ENCODE measurements at places on chromosomes 5 and 9.

- DNase-seq = no peak
Observed at GRCh38 chr5:1489754-1490153, 34.0 kb downstream of the LPCAT1 start.

DNA sequence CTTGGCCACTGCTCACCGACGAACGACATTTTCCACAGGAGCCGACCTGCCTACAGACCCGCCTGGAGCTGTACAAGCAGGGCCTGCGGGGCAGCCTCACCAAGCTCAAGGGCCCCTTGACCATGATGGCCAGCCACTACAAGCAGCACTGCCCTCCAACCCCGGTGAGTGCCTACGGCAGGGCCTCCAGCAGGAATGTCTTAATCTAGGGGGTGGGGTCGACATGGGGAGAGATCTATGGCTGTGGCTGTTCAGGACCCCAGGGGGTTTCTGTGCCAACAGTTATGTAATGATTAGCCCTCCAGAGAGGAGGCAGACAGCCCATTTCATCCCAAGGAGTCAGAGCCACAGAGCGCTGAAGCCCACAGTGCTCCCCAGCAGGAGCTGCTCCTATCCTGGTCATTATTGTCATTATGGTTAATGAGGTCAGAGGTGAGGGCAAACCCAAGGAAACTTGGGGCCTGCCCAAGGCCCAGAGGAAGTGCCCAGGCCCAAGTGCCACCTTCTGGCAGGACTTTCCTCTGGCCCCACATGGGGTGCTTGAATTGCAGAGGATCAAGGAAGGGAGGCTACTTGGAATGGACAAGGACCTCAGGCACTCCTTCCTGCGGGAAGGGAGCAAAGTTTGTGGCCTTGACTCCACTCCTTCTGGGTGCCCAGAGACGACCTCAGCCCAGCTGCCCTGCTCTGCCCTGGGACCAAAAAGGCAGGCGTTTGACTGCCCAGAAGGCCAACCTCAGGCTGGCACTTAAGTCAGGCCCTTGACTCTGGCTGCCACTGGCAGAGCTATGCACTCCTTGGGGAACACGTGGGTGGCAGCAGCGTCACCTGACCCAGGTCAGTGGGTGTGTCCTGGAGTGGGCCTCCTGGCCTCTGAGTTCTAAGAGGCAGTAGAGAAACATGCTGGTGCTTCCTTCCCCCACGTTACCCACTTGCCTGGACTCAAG is 1.5 kb downstream of the CSF2 start:
- no peak for DNase-seq

DNA sequence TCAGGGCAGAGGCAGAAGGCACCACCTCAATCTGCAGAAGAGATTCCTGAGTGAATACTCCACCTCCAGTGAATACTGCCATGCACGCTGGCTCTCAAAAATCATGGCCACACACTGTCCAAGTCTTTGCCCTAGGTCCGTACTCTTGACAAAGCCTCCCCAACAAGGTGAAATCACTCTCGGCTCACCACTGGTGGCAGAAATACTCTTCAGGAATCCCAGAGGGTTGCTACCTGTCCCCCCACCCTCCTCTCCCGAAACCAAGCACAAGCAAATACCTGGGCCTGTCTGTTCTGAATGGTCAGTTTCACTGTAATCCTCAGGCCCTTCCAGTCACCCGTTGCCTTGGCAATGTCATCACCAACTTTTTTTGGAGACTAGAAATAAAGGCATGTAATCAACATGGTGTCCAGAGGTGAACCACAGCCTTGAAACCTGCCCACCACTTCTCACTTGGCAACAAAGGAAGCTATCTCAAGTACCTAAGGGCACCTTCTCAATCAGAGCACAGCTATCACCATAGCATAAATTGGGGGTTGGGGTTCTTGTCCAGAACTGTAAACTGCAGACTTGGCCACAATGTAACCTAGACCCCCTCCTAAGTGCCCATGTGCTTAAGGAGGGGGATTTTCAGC is 1.8 kb downstream of the RPL12 start:
- no peak for DNase-seq

GRCh38 chr9:33193818-33194217 is 26.7 kb upstream of the B4GALT1 start:
- DNase-seq = no peak

- no peak for DNase-seq
Observed at GRCh38 chr5:144120661-144121180, 49.7 kb downstream of the YIPF5 start.

DNA sequence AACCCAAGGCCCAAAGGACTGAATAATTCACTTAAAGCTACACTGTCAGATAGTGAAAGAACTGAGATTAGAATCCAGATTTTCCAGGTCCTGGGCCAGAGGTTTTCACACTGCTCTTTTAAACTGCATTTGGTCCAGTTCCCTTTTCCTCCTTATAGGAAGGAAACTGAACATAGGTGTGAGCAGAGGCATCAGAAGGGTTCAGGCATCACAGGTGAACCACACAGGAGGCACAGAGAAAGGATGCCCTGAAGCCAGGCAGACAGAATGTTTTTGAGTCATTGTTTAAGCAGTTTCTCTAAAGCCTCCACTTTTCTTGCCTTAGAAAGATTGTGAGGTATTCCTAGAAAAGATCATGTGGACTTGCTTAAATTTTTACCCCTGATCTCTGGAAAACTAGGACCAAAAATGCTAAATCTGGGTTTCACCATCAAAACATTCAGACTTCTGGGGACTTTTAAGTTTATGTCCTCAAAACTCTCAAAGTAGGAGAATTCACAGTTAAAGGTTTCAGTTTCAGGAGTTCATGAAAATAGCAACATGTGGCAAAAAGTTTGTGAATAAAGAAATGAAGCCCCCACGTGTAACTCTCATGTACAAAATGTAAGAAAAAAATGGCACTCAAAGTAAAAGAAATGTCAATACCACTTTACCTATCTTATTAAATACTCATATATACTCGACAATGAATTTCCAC is 386.1 kb downstream of the NTRK2 start:
- DNase-seq = no peak

- no peak for DNase-seq
Observed at GRCh38 chr9:126704157-126704891, 90.6 kb downstream of the LMX1B start.

- DNase-seq = no peak
Observed at GRCh38 chr9:95627802-95628201, 111.0 kb upstream of the PTCH1 start.

GRCh38 chr5:132065351-132065937 is 5.0 kb downstream of the IL3 start:
- DNase-seq = peak; percentile 2

DNA sequence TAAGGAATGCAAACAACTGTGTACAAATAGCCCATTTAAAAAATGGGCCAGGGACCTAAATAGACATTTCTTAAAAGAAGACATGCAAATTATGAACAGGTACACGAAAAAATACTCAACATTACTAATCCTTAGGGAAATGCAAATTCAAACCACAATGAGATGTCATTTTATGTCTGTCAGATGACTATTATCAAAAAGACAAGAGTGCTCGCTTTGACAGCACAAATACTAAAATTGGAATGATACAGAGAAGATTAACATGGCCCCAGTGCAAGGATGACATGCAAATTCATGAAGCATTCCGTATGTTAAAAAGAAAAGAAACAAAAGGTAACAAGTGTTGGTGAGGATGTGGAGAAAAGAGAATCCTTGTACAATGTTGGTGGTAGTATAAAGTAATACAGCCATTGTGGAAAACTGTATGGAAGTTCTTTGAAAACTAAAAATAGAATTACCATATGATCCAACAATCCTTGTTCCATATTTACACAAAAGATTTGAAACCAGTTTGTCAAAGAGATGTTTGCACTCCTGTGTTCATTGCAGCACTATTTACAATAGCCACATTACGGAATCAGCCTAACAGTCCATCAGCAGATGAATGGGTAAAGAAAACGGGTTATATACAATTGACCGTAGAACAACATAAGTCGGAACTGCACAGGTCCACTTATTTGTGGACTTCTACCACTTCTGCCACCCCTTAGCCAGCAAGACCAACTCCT is 47.2 kb upstream of the PCAT7 start:
- DNase-seq = no peak

DNA sequence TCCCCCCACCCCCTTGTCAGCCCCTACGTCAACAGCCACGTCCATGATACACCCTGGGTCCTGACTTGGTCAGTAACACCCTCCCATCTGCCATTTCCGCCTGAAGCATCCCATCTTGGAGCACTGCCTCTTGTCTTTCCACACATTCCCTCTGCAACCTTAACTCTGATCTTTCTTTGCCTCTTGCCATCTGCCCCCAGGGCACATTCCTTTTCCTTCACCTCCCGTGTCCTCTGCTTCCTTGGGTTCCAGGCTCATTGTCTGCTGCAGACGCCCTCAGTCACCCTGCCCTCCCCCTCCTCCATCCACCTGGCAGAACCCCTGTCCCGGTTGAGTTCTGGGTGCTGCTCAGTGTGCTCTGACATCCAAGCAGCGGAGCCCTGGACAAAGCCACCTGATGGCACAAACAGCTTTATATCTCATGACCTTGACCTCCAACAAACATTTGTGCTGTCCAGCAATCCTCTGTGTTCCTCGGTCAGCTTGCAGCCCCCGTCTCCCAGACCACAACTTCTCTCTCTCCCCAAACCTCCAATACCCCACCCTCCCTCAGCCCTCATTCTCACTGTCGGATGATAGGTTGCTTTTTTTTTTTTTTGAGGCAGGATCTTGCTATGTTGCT is 97.7 kb upstream of the IER5L start:
- DNase-seq = no peak

- peak; percentile 17 for DNase-seq
Observed at GRCh38 chr5:139711067-139711905, 63.1 kb downstream of the CXXC5 start.

- no peak for DNase-seq
Observed at GRCh38 chr9:105681313-105681712, 13.0 kb upstream of the TMEM38B start.

DNA sequence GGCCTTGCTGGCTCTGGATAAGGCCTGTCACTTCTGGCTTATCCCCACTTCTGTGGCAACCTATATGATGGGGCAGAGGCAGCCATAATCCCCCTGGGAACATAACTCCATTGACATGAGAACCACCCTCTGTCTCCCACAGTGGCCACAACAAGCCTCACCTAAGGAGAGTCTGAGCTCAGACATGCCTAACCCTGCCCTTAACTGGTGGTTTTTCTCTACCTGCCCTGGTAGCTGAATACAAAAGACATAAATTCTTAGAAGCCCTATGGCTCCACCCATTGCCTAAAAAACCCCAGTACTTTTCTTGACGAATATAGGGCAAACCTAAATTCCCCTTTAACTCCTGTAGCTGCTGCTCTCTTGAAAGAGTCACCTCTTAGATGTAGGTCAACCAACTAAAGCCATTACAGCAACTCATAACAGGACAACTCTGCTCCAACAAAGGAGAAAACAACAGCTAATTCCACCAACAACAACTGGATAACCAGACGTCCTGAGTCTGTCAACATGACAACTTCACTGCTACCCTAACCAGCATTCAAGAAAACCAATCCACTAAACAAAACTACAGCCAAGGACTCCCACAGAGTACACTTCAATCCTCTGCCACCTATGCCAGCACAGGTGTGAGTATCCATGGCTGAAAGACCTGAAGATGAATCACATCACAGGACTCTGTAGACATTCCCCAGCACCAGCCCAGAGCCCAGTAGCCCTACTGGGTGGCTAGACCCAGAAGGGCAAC is 427.7 kb downstream of the PRELID2 start:
- no peak for DNase-seq

GRCh38 chr5:181168595-181169118 is 21.3 kb downstream of the OR2V2 start:
- DNase-seq = no peak

- no peak for DNase-seq
Observed at GRCh38 chr9:88390371-88390990, 2.2 kb downstream of the SPIN1 start.

- DNase-seq = no peak
Observed at GRCh38 chr9:79883073-79883645, 311.4 kb downstream of the TLE4 start.

GRCh38 chr9:95090871-95091577 is 226.5 kb downstream of the FANCC start:
- no peak for DNase-seq

- DNase-seq = no peak
Observed at GRCh38 chr9:8133606-8134005, 334.0 kb upstream of the DMAC1 start.
